ENCODE measurements at places on chromosomes 1 and 21. TPM values are rescaled to one million over a fixed set of nuclear protein-coding genes. Genes with fewer than 3 reads are reported as not detected.

- no peak for DNase-seq
These were observed 996 bp upstream of the MGST3 start for GRCh38 chr1:165629848-165630628.

DNA sequence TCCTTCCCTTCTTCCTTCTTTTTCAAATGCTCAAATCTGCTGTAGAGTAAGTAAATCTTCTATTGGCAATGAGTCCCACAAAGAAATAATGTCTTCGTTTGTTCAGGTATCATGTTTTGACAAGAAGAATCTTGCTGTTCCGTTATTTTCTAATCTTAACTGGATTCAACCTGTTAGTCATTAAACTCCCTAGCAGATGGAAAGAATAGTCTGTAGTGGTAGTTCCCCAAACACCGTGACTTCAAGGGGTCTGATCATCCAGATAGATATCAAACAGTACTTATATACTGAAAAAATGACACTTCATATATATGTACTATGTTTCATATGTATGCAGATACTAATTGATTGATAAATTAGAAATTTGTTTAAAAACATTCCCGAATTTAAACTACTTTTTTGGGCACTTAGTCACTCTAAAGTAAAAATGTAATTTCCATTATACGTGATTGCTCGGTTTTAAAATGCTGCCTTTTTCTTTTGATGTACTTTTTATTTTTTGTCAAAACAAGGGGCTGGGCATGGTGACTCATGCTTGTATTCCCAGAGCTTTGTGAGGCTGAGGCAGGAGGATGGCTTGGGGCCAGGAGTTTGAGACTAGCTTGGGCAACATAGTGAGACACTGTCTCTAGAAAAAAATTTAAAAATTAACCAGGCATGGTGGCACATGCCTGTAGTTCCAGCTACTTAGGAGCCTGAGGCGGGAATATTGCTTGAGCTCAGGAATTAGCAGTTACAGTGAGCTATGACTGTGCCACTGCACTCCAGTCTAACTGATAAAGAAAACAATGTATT, 335.7 kb upstream of the SNX7 start:
- no peak for DNase-seq

GRCh38 chr1:228321895-228322294, 84.7 kb downstream of the TRIM11 start:
- DNase-seq = no peak

Gene LCE3D
- total RNA-seq = not detected

GRCh38 chr1:10204003-10204642, 6.2 kb upstream of the KIF1B start:
- no peak for DNase-seq

- no peak for DNase-seq
These were observed 63.5 kb downstream of the AGPAT3 start for GRCh38 chr21:43928222-43929125.

DNA sequence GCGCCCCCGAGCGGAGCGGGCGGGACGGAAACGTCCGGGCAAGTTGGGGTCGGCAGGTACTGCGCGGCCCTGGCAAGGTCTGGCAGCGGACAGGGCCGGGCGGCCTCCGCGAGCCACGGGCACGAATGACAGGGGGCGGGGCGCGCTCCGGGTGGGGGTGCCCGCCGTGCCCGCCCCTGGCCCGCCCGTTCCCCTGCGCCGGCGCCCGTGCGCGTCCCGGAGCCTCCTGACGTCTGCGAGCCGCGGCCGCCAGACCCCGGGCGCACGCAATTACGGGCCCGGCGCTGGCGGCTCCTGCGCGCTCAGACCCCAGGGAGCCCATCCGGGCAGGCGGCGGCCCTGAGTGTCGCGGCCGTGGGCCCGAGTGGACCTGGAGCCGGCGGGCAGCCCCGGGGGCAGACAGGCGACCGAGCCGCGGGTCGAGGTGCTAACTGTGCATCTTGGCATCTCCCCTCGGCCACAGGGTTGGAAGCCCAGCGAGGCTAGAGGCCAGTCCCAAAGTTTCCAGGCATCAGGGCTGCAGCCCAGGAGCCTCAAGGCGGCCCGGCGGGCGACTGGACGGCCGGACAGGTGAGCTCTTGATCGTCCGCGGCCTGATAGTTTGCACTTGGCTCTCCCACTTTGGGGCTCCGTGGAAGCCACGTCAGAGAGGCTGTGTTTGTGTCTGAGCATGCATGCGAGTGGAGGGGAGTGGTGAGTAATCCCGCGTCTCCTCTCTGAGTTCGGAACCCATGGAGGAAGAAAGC, 918 bp downstream of the MIB2 start:
- peak; percentile 49 for DNase-seq

DNA sequence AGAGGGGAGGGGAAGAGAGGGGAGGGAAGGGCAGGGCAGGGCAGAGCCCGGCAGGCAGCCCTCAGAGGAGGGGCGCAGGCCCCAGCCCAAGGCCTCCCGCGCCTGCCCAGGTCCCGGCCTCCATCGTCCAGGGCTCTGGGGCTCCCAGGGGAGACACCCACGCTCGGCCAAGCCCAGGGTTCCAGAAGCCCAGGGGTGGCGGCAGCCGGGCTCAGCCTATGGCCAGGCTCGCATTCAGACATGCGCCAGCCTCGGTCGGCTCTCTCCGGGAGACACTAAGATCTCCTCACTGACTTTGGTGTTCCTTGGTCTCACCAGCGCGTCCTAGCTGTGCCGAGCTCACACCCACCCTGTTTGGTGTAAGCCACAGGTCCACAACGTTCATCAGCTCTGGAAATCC, 7.1 kb upstream of the ANKRD65 start:
- DNase-seq = no peak

Measured in activated T-helper 1 cell treated with anti-CD3 and anti-CD28 coated beads, Interleukin-12 subunit alpha, Interleukin-12 subunit beta, Interleukin-2, Interleukin-4 antibody, amounts not matched to agents 30 ng/mL and 10 ng/mL and 1 ng/mL, durations not matched to agents 14 hours and 24 hours and 36 hours (primary cell).